ENCODE measurements at places on chromosomes 6 and 20. TPM values are rescaled to one million over a fixed set of nuclear protein-coding genes. Genes with fewer than 3 reads are reported as not detected.

DNA sequence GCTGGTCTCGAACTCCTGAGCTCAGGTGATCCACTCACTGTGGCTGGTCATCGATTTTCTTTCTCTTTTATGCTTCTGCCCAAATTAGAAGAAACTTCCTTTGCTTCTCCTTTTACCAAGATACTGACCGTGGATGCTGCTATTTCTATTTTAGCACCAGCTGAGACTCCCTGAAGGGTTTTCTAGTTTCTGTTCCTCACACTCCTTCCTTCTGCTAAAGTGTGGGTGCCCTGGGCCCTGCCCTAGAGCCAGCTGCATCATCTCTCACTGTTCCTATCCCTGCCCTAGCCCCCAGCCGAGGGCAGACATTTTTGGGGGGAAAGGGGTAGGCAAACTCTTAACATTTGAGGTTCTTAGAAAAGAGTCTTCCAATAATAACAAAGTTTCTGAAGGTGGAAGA is 6.3 kb downstream of the SMOC2 start:
- peaks cover 8% of the 10 kb centered on the region for H3K4me1 ChIP-seq
- no peaks in the 10 kb centered on the region for H3K36me3 ChIP-seq
- peak overlapping the region; percentile 70 for H3K27ac ChIP-seq
- no peak overlapping the region for H3K4me3 ChIP-seq
- peaks cover 27% of the 10 kb centered on the region for H3K27me3 ChIP-seq

DNA sequence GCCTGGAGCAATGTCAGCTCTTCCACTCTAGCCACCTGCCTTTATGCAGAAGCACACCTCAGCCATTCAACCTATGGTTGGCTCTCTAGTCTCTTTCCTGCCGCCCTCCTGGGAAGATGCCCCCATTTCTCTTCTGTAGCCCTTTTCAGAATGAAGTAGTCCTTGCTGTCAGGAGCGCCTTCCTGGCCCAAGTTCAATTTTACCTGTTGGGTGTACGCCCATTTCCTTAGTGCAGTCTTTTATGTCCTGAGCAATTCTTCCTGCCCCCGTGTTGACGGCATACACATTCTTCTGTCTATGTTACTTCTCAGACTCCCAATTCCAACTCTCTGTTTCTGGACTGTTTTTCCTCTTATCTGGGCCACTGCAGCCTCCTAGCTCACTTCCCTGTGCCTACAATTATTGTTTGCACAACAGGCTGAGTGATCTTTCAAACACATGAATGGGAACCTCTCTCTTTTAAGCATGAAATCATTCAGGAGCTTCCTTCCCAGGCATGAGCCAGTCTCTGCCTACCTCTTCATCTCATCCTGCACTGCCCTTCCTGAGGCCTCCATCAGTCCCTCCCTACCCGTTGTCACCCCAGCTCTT is 389.2 kb downstream of the CD83 start:
- no peak overlapping the region for H3K4me3 ChIP-seq
- H3K4me1 ChIP-seq = no peaks in the 10 kb centered on the region
- no peaks in the 10 kb centered on the region for H3K27me3 ChIP-seq

GRCh38 chr6:163490826-163491577 is 76.5 kb downstream of the QKI start:
- H3K4me1 ChIP-seq = peaks cover 56% of the 10 kb centered on the region
- no peak overlapping the region for H3K4me3 ChIP-seq
- H3K27ac ChIP-seq = no peak overlapping the region
- peaks cover 8% of the 10 kb centered on the region for H3K36me3 ChIP-seq

GRCh38 chr6:44559486-44560270 is 172.2 kb downstream of the CDC5L start:
- peaks cover 26% of the 10 kb centered on the region for H3K27me3 ChIP-seq
- H3K4me3 ChIP-seq = no peak overlapping the region
- no peak overlapping the region for H3K27ac ChIP-seq

DNA sequence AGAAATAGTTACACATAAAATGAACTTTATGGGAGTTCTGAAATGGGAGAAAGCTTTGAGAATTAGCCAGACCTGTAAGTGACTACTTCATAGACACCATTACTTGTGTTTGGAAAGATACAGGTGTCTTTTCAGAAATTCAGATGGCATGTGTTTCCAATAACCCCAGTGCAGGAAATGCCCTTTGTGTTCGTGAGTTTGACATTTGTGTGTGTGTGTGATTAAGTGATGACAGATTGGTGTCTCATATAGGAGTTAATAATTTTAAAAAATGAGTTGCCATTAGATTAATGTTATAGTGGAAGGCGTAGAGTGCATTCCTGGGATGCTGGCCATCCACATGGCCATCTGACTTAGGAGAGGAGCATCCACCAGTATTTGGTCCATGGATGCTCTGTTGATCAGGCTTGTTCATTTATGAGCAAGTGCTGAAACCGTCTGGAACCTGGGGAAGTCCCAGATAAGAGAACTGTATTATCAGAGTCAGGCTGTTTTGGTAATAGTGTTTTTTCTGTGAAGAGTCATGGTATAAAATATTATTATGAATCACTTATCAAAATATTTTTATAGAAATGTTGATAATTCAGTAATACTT is 3.1 kb downstream of the STK4 start:
- DNase-seq = no peak
- peaks cover 63% of the 10 kb centered on the region for H3K36me3 ChIP-seq
- H3K27me3 ChIP-seq = no peaks in the 10 kb centered on the region
- peaks cover 79% of the 10 kb centered on the region for H3K4me1 ChIP-seq

DNA sequence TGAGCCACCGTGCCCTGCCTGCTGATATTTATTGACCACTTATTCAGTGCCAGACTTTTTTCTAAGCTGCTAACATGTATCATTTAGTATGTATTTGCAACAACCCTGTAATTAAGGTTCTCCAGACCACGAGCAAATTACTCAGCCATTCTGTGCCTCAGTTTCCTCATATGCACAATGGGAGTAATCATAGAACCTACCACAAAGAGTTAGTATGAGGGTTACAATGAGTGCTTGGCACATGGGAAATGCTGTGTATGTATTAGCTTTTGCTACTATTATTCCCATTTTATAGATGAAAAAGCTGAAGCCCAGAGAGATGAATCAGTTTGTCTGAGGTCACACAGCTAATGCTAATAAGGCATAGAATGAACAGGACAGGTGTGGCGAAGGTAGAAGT is 20.0 kb upstream of the SLC9A8 start:
- no peak for DNase-seq
- no peaks in the 10 kb centered on the region for H3K27me3 ChIP-seq
- peaks cover 73% of the 10 kb centered on the region for H3K4me1 ChIP-seq
- peak overlapping the region; percentile 18 for H3K27ac ChIP-seq
- no peak overlapping the region for H3K4me3 ChIP-seq

DNA sequence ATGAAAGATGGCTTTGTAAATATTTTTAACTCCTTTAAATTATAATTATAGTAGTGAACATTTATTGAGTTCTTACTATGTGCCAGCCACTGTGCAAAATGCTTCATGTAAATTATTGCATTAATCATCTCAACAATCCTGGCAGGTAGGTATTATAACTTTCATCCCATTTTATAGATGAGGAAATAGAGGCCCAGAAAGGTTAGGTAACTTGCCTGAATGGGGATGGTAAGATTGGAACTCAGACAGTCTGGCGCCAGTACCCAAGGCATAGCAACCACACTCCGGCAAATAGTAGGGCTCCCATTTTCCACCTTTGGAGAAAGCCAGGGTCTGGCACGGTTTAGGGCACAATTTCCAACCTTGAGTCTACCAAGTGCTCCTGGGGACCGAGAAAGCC is 129.8 kb downstream of the VEGFA start:
- no peaks in the 10 kb centered on the region for H3K4me1 ChIP-seq
- H3K4me3 ChIP-seq = no peak overlapping the region
- DNase-seq = no peak
- H3K27me3 ChIP-seq = peaks cover 4% of the 10 kb centered on the region

DNA sequence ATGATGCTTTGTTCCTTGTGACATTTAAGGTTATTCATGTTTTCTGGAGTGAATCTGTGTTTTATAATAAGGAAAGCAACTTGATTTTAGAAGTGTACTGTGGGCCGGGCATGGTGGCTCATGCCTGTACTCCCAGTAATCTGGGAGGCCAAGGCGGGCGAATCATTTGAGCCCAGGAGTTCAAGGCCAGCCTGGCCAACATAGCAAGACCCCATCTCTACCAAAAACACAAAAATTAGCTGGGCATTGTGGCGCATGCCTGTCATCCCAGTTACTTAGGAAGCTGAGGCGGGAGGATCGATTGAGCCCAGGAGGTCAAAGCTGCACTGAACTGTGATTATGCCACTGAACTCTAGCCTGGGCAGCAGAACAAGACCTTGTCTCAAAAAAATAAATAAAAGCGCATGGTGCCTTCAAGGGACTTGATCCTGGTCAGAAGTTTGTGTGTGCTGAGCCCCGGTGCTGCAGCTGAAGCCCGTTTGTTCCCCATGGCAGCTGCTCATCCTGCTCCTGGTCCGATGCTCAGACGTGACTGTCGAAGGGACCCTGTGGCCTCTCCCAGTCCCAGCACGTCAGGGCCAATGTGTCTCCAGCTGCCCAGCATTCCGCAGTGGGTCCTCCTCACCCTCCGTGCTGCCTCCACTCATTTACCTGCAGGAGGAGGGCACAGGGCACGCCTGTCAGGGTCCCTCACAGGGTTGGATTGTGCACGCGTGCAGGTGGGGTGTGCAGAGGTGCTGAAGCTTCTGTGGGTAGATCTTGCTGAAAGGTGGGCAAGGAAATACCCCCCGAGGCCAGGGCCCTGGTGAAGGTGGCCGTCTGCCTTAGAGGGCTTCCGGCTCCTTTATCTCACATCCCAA is 18.3 kb downstream of the ENTPD6 start:
- H3K36me3 ChIP-seq = peaks cover 72% of the 10 kb centered on the region
- no peaks in the 10 kb centered on the region for H3K27me3 ChIP-seq
- H3K27ac ChIP-seq = no peak overlapping the region
- no peak for DNase-seq
- no peaks in the 10 kb centered on the region for H3K4me1 ChIP-seq

HS3ST5 gene
- total RNA-seq = not detected

DNA sequence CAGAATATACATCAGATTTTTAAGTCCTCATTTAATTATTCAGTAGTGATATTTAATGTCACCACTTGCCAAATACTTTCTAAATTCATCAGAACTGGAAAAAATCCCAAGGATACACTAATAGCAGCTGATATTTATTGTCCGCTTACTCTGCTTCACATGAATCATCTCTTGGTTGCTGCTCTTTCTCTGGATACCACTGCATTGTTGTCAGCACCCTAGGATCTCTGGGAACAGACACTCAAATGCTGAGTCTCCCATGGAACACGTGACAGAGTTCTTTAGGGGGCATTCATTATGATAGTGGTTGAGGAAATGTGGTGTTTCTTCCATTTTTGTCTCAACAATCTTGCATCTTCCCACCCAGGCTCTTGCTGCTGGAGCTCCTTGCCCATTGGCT is 318.0 kb downstream of the RFPL4B start:
- no peak overlapping the region for H3K4me3 ChIP-seq
- H3K4me1 ChIP-seq = no peaks in the 10 kb centered on the region
- H3K36me3 ChIP-seq = no peaks in the 10 kb centered on the region
- no peak for DNase-seq
- H3K27ac ChIP-seq = no peak overlapping the region

LKAAEAR1 gene
- 0.31 TPM for total RNA-seq

DNA sequence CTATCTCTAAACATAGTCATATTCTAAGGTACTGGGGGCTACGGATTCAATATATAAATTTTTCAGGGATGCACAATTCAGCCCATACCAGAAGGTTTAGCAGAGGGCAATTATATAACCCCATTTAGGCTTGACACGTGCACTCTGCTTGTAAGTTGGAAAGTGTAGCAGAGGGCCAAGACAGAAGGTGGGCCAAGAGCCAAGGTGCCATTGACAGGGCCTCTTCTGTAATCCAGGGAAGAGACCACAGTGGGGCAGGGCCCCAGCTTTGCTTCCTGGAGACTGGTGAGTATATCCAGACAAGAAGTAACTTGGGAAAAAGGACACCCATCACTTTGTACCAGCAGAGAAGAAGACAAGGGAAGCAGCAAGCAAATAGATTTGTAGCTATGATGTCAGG is 672.4 kb upstream of the MARCKS start:
- peaks cover 4% of the 10 kb centered on the region for H3K27me3 ChIP-seq
- no peak for DNase-seq
- H3K4me1 ChIP-seq = no peaks in the 10 kb centered on the region
- H3K36me3 ChIP-seq = no peaks in the 10 kb centered on the region
- H3K4me3 ChIP-seq = no peak overlapping the region
- H3K27ac ChIP-seq = no peak overlapping the region

LY6G6C gene
- total RNA-seq = not detected

FILIP1 gene
- not detected for total RNA-seq

- no peaks in the 10 kb centered on the region for H3K27me3 ChIP-seq
- peak; percentile 71 for DNase-seq
- H3K27ac ChIP-seq = peak within 1 kb of the TSS; percentile 76
- peaks cover 11% of the 10 kb centered on the region for H3K36me3 ChIP-seq
- peak within 1 kb of the TSS; percentile 89 for H3K4me3 ChIP-seq
These were observed at the start of gene ITPR3 for GRCh38 chr6:33620856-33621710. ITPR3 (plus strand) TSS chr6:33621322; CDS start chr6:33621603, 281 bp downstream.

All from activated B cell treated with CpG ODN at 0.5 μM for 24 hours (primary cell).